ENCODE measurements at places on chromosomes 3 and 15.

DNA sequence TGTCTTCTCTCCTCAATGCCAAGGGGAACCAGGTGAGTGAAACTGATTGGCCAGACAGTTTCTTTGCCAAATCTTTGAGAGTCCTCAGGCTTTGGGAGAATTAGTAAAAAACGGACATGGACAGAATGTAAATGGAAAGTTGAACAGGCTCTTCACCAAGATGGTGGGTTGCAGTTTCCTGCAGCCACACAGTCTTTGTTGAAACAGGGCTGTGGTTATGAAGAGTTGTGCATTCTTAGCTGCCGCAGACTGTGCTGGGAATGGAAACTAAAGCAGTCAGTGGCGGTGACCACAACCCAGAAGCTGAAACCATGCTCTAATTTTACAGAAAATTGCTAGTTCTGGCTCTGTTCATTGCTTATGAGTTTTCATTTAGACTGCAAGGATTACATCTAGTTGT, 42.1 kb upstream of the TASOR start:
- DNase-seq: peak; percentile 71

DNA sequence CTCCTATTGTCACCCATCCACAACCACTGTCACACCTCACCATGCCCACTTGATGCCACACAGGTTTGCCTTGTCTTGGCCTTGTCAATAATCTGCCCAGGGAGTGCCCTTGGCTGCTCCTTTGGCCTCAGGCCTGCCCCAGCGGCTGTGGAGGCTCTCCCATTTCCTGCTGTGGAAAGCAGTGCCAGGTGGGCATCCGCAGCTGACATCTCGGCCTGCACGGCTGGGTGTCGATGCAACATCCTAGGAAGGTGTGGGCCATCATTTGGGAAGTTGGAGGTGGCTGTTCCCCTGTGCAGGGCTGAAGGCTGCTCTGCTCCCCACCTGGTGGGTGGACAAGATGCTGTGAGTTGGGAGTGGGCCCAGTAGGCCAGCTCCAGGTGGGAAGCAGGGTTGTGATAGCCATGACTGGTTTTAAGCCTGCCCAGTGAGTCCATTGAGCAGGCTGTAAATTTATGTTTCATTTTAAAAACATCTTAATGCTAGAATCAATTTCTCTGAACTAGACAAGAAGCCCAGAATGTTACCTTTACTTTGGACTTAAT, 12.5 kb downstream of the DNAH1 start:
- DNase-seq: no peak

GRCh38 chr15:44298878-44299277, 10.4 kb downstream of the GOLM2 start:
- no peak for DNase-seq

GRCh38 chr3:191502583-191502982, 41.6 kb downstream of the PYDC2 start:
- no peak for DNase-seq

DNA sequence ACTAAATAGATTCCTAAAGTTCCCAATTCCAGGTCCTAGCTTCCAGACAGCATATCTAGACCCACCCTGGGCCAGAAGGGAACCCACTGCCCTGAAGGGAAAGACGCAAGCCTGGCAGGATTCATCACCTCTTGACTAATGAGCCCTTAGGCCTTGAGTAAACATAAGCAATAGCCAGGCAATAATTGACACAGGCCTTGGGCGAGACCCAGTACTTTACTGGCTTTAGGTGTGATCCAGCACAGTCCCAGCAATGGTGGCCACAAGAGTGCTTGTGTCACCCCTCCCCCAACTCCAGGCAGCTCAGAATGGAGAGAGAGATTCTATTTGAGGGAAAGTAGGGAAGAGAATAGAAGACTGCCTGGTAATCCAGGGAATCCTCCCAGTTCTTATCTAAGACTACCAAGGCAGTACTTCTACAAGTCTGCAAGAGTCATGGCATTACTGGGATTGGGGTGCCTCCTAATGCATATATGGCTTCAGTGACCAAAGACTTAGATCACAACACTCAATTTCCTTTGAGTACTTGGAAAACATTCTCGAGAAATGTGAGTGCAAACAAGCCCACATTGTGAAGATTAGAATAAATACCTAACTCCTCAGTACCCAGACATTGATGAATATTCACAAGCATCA, 30.4 kb upstream of the WWTR1 start:
- DNase-seq: no peak

DNA sequence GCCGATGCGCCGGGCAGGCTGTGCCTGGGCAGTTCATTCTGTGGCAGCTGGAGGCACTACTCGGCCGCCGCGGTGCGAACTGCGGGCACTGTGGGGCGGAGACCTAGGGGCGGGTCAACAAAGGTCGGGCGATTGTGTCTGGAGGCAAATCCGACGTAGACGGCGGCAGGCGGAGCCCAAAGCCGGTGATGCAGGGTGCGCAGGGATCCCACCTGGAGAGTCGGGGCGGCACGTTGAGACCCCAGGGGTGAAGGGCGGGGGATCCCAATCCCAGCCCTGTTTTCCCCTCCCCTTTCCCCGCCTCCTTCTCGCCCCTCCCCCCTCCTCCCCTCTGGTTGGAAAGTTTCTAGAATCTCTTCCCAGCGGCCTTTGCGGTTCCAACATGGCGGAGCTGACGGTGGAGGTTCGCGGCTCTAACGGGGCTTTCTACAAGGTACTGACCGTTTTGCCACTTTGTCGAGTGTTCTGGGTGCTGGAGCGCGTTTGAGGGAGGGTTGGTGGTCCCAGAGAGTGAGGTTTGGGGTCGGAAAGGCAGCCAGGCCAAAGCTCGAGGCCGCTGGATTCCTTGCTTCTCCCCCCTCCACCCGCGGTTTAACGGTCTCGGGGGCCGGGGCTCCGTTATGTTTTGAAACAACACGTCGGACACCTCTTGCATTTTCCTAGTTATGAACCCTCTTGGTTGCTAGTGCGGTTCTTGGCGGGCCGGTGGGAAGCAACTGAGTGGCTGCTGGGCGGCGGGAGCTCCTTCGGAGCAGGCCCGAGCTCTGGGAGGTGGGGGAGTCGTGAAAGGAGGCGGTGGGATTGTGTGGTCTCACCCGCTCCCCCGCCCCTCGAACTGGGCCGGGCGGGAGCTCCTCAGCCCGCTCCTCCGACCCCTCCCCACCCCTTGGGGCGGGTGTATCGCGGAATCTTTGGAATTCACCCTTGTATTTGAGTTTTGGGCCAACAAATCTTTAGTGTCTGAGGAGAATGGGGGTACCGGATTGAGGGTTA, at the start of gene FXR1:
FXR1 (plus strand) TSS at position 367 of the 993 bp plus-strand sequence; CDS start at position 383, 16 bp downstream.
- peak; percentile 90 for DNase-seq

- no peak for DNase-seq
Observed at GRCh38 chr15:23760024-23760423, 72.9 kb upstream of the NDN start.

- peak; percentile 80 for DNase-seq
Observed at GRCh38 chr15:44712346-44713005, 1.2 kb downstream of the B2M start.
